Fibroblast of gingiva (primary cell): ENCODE measurements at places on chromosomes 12 and 14.

DNA sequence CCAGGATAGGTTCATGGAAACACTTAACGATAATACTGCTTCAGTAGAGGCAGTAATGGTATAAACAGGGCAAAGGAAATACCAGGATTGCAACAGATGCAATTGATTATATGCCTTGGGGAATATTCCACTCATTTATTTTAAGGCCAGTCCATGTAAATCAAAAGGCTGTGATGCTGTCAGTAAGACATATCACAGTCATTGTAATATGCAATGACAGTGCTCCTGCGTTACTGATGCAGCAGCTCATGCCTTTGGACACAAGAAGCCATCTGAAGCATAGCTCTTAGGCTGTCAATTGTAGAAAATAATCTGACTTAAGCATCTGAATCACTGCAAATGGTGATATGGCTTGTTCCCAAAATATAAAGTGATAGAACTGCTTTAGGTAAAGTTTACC is 674.8 kb downstream of the TMTC2 start:
- DNase-seq, result no peak

GRCh38 chr14:63891148-63891975 is 38.6 kb downstream of the SYNE2 start:
- DNase-seq, result no peak

GRCh38 chr12:52971679-52972329 is 22.9 kb downstream of the KRT18 start:
- peak; percentile 33 for DNase-seq

DNA sequence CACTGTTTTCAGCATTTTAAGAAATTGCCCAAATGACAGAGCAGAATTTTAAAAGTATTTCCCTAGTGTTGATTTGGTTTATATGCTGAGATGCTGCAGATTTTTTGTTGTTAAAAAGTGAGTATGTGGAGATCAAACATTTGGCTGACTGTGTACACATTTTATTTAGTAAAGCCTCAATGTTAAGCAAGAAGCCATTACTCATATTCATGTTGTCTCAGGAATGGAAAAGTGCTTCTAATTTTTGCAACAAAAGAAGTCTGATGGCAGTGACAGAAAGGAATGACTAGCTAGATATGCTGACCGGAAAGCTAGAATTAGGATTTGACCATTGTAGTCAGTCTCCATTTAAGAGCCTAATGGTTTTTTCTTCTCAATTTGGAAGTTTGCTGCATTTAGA is 22.5 kb downstream of the SLC38A6 start:
- peak; percentile 65 for DNase-seq

- DNase-seq, result peak; percentile 81
These were observed 239.0 kb upstream of the ATP2B1 start for GRCh38 chr12:89947437-89948270.

GRCh38 chr14:93643127-93643526 is 145.2 kb downstream of the PRIMA1 start:
- DNase-seq, result no peak

DNA sequence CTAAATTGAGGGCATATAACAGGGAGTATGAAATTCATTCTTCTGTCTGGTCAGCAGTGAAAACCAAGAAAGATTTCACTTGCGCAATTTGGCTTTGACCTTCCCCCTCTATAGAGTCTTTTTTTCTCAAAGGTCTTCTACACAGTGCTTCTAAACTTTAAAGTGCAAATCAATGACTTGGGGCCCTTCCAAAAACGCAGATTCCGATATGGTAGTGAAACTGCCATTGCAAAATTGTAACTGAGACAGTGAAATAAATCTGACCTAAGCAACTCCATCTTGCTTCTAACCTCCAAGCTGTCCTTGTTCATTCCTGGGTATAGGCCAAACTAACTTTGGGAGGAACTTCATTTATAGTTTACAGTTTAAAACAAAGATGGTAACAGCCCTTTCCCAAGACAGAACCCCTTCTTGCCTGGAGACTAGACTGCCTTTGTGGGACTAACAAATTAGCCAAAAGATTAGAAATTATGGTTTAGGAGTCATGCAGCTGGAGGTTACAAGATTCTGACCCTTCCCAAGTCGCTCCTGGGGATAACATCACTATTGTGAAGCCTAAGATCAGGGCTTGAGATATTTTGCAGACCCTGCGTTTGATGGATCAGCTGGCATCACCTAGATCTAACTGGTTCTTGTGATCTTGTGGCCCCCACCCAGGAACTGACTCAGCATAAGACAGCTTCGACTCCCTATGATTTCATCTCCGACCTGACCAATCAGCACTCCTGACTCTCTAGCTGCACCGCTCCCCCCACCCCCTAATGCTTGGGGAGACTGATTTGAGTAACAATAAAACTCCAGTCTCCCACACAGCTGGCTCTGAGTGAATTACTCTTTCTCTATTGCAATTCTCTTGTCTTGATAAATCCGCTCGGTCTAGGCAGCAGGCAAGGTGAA is 5.0 kb downstream of the SLC25A21 start:
- no peak for DNase-seq

DNA sequence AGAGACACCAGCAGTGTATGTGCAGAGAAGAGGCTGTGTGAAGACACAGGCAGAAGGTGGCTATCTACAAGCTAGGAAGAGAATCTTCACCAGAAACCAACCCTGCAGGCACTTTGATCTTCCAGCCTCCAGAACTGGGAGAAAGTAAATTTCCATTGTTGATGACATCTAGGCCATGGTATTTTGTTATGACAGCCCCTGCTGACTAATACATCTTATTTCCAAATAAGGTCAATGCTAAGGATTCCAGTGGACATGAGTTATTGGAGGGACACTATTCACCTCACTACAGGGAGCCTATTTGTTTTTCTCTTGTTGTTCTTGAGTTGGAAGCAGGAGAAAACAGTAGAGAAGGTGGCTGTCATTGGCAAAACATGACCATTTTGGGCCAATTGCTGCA is 88.5 kb upstream of the RIN3 start:
- peak; percentile 22 for DNase-seq

- no peak for DNase-seq
These were observed 13.0 kb upstream of the LEMD3 start for GRCh38 chr12:65156366-65156841.

- no peak for DNase-seq
These were observed 108.7 kb downstream of the DIP2B start for GRCh38 chr12:50613463-50613862.

DNA sequence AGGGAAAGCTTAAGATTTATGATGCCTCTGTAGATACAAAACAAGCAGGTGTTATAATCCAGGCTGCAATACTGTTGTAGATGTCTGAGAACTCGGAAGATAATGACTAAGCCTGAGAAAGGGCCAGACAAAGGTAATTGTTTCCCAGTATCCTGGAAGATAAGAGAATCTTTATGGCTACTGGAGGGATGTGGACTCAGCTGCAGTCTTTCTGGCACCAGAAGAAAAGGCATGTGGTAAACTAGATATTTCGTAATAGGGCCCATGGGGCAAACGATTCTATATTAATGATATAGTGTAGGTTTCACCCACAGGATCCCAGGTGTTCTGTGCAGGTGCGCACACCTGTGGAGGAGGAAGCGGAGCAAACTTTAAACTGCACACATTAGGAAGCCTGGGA is 9.2 kb upstream of the APOLD1 start:
- DNase-seq, result no peak

GRCh38 chr12:54595471-54595870 is 7.0 kb upstream of the PPP1R1A start:
- no peak for DNase-seq

GRCh38 chr12:89280833-89281538 is 71.3 kb downstream of the DUSP6 start:
- DNase-seq, result no peak

DNA sequence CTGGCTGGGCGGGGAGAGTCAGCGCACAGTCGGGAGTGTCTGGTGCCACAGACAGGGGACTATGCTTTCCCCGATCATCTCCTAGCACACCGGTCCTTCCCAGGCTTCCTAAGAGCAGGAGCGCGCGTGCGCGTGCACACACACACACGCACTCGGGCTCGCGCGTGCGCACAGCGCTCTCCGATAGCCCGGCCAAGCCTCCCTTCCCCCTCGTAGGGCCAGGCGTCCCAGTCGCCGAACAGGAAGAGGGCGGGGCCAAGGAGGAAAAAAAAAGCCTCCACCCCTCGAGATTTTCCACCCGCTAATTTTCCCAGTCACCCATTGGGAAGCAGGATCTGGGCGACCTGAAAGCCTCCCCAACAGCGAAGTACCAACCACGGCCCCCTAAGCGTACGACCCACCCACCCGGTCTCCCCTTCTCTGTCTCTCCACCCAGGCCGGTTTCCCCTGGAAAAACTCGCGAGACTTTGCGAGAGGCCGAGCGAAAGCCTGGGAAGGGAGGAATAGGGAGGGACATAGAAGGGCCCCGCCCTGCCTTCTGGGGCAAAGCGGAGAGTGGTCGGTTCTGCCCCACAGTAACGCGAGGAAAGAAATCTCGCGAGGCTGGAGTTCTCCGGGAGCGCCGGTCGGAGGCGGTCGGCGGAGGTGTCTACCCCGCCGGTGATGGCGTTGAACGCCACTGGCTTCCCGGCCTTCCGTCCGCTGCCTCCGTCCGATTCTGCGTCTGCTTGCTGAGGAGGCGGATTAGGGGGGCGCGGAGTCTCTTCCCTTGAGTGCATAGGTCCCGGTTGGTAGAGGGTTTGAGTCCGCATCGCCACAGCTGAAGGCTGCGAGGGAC is at the start of the genes FGFR1OP2 and INTS13:
Gene FGFR1OP2, plus strand, starts transcription at position 608 of the 838 bp plus-strand sequence. CDS start 15,689 bp downstream, outside the sequence.
Gene INTS13, minus strand, starts transcription at position 119 of the 838 bp plus-strand sequence. CDS start 1,178 bp downstream, outside the sequence.
- DNase-seq, result peak; percentile 98
